ENCODE measurements at places on chromosomes 2 and 18. TPM values are rescaled to one million over a fixed set of nuclear protein-coding genes. Genes with fewer than 3 reads are reported as not detected.

Gene FOXI3
- 0.05 TPM for total RNA-seq

Gene SANBR
- 13.6 TPM for total RNA-seq

Gene TMEM247
- not detected for total RNA-seq

Gene RESP18
- total RNA-seq = not detected

Gene GPR35
- 0.61 TPM for total RNA-seq

Gene UGT1A10
- total RNA-seq = not detected

Gene SLC66A2
- total RNA-seq = 20.0 TPM

Gene FAM237A
- not detected for total RNA-seq

Gene TMEM198
- total RNA-seq = 0.70 TPM

Gene APCDD1
- total RNA-seq = not detected

Gene UPP2
- total RNA-seq = not detected

Gene OTOS
- not detected for total RNA-seq

Gene SH3RF3
- total RNA-seq = 0.56 TPM

Gene ASB18
- not detected for total RNA-seq

Gene KIF1A
- total RNA-seq = 1.4 TPM

Gene CACNB4
- 0.15 TPM for total RNA-seq

Gene MEP1B
- total RNA-seq = 0.10 TPM

Gene DLX2
- 0.66 TPM for total RNA-seq

Gene KCNK3
- 0.94 TPM for total RNA-seq

Gene MGAT4A
- total RNA-seq = 3.1 TPM

Gene CNDP1
- total RNA-seq = not detected

Gene CPO
- not detected for total RNA-seq

Gene IL1RN
- 0.39 TPM for total RNA-seq

Gene TUBA3E
- 4.6 TPM for total RNA-seq

Gene DUSP11
- total RNA-seq = 47.7 TPM

Gene IL1F10
- total RNA-seq = not detected

Gene LDLRAD4
- 1.7 TPM for total RNA-seq
